Stimulated activated CD4-positive, alpha-beta T cell treated with anti-CD3 and anti-CD28 coated beads, Interleukin-4, amount 100 ng/mL, for 4 hours (primary cell): ENCODE measurements at places on chromosomes 1 and 21.

- no peak for DNase-seq
Measured at GRCh38 chr1:228096416-228097332, 6.5 kb downstream of the C1orf35 start.

DNA sequence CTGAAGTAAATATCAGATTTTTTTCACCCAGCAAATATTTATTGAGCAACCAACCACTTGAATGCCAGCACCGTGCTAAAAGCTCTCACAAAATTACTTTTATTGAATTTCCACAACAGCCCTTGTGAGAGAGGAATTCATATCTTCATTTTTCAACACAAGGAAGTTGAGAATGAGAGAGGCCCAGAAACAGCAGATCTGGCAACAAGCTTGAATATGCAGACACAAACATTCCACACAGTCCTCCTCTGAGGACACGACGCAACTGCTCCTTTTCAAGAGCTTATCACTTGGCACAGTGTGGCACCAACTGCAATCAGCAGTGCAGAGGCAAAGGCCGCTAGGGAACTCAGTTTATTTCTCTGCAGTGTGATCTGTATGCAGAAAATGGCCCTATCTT lies 32.2 kb upstream of the IFNAR2 start:
- no peak for DNase-seq

- no peak for DNase-seq
Measured at GRCh38 chr1:210907251-210907805, 226.6 kb downstream of the KCNH1 start.

GRCh38 chr1:147850737-147851136 lies 51.9 kb upstream of the GJA8 start:
- DNase-seq = no peak

- DNase-seq = no peak
Measured at GRCh38 chr1:179126338-179127060, 44.6 kb downstream of the TOR3A start.

DNA sequence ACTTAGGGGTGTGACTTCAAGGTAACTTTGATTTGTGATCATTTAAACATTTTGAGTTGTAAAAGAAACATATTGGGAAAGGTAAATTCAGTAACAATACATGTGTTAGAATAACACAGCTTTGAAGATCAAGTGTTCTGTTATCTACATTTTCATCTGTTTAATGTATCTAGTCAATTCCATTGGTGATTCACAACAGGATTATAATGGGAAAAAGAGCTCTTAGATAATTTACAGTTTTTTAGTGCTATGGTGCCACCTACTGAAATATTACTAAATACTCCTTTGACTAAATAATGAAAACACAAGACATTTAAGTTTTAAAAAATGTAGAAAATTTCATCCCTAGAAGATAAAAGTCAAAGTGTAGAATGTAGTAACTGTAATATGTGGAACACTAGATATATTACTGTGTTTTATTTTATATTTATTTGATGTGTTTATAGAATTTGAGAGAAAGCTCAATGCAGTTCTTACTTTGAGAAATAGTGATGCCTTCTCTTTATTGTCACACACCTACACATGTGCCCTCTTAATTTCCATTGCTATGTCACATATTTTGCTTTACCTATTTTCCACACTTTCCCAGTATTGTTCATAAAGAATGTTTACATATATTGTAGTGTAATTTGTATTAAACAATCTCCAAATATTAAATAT lies 47.4 kb downstream of the PTPRC start:
- DNase-seq = no peak

DNA sequence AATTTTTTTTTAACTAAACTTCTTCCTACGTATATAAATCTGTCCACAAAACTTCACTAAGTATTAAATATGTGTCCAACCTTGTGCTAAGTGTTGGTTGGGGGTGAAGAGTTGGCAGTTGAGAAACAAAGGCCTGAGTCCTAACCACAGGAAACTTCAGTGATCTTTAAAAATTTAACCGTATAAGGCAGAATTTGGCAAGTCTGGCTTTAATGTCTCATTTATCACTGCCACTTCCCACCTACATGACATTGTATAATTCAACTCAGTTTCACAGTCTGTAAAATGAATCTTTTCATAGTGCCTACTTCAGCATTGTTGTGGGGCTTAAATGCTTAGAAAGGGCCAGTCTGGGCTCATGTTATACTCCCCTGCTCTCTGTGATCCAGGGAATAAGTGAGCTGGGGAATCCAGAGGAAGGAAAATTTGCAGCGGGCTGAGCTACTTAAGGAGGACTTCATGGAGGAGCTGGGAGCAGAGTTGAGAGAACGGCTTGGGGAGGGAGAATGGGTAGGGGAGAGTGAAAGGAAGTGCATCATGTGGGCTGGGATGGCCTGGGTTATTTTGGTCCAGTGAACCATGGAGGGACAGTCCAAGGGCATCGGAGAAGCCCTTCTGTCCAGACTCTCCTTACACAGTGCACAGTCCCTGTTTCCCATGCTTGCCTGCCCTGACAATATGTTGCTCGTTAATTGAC lies 14.5 kb downstream of the IFNAR2 start:
- DNase-seq = no peak
